Tongue (tissue), 3 donors: ENCODE measurements at places on chromosomes 11 and 22. TPM values are rescaled to one million over a fixed set of nuclear protein-coding genes. Genes with fewer than 3 reads are reported as not detected.
A peak's percentile ranks its signal among the peaks of the same experiment; 100 is the strongest.

The COX8A gene
- total RNA-seq = 544 TPM

The MS4A12 gene
- total RNA-seq = not detected

The DDIAS gene
- 3.7 TPM for total RNA-seq

The UVRAG gene
- total RNA-seq = 24.7 TPM

DNA sequence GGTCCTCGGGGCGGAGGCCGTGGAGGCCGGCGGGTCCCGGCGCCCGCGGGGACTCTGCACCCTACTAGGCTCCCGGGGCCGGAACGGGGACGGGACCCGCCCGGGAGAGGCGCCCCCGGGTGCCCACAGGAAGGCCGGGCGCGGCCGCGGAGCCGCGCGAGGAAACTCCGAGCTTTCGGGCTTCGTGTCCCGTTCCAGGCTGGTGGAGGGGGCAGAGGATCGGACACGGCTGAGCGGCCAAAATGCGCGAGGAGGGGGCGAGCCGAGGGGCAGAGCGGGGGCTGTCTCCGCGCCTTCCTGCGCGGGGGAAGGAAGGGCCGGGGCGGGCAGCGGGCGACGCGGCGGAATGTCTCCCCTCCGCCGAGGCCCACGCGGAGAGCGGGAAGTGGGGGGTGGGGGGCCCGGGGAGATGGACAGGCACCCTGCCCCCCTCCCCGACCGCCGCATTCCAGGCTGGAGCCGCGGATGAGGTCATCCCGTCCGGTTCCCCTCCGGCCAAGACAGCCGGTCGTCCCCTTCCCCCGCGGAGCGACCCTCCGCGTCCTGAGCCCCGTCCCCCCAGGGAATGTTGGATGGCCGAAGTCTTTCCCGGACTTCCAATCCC lies 430 bp downstream of the CDC42EP1 start:
- DNase-seq = peak; percentile 59

- peak; percentile 73 for DNase-seq
Measured at GRCh38 chr22:36243986-36244385, 4.7 kb upstream of the APOL2 start.

- DNase-seq = no peak
Measured at GRCh38 chr11:11267312-11267711, 85.7 kb downstream of the CSNK2A3 start.

DNA sequence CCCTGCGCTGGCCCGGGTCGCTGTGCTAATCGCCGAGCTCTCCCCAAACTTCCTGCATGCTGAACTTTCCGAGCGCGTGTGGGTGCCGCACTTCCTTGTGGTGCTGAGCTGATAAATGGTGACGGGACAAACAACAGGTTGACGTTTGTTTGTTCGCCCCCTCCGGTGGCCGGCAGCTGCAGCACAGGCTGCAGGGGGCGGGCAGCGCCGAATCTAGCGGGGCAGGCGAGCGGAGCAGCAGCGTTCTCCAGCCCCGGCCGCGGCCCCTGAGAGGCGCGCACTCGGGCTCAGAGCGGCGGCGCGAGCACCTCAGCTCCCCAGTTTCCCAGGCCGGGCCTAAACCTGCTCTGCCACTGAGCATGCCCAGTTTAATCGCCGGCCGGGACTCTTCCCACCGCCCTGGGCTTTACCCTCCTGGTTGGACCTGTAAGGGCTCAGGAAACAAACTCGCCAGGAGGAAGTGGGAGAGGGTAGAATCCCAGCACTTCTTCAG lies at the start of gene PDGFD:
PDGFD (minus strand) TSS at position 120 of the 493 bp plus-strand sequence.
- peak; percentile 80 for DNase-seq

DNA sequence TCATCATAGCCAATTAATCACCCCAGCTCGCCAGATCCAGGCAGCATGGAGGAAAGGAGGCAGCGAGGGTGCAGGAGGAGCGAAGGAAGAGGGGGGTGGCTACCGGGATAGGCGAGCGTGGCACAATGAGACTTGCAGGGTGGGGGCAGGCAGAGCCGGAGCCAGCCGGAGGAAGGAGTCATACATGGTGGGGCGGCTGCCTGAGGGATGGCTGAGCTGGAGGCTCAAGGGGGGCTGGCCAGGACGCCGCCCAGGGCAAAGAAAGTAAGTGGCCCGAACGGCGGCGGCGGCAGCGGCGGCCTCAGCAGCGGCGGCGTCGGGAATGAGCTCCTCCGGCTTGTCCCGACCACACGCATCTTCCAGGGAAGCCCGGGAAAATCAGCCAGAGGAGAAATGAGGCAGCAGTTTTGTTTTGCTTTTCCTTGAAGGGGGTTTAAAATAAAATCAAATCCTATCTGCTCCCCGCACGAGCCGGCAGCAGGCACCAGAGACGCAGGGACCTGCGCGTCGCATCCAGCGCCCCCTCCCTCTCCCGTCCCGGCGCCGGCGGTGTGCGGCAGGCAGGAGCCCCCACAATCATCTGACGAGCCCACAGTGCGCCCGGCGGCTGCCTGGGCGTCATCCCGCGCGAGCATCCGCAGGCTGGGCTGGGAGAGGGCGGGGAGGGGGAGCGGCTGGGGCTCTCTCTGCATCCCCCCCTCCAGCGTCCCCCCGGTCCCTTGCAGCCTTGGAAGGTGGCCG lies 263.6 kb downstream of the CTTN start:
- DNase-seq = peak; percentile 32

GRCh38 chr22:44328762-44329161 lies 16.0 kb upstream of the SHISAL1 start:
- no peak for DNase-seq
